Iris pigment epithelial cell (primary cell): ENCODE measurements at places on chromosomes 7 and 10.

- no peak for DNase-seq
Measured at GRCh38 chr7:91752102-91752501, 128.4 kb downstream of the MTERF1 start.

GRCh38 chr7:105297985-105298384 lies 90.7 kb downstream of the SRPK2 start:
- DNase-seq = no peak

DNA sequence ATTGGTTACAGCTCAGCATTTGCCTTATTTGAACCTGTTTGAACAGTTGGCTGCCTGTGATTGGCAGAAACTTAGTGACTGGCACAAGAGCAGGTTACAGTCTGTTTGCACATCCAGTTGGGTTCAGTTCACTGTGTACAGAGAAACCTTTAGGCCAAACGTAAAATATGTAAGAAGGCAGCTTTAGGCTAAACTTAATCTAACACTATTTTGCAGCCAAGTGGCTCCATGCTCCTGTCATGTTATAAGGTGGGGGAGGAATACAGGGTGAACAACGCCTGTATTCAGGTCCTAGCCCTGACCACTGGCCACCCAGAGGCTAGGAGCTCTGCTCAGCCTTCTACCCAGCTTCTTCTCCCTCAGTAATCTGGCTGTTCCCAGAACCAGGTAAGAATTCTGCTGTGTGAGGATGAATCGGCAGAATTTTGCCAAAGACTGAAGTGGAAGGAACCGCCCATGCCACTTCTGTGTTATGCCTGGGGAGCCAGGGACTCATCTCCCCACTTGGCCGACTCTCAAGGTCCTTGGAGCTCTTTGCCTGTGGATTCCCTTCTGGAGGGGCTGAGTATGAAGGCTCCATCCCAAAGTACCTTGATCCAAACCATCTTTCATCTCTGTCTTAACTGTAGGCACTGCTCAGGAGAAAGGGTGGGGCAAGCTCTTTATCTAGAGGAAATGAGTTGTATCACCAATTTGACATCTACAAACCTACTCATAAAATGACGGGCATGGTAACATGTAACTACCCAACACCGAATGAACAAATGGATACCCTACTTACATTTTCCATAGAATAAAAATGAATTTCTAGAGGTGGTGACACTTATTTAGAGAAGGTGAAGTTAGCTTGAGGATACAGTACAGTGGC lies 164.4 kb upstream of the NAMPT start:
- no peak for DNase-seq

GRCh38 chr7:134461916-134462315 lies 3.0 kb upstream of the AKR1B1 start:
- peak; percentile 22 for DNase-seq

GRCh38 chr10:126732308-126732707 lies 61.8 kb upstream of the C10orf90 start:
- DNase-seq = no peak

DNA sequence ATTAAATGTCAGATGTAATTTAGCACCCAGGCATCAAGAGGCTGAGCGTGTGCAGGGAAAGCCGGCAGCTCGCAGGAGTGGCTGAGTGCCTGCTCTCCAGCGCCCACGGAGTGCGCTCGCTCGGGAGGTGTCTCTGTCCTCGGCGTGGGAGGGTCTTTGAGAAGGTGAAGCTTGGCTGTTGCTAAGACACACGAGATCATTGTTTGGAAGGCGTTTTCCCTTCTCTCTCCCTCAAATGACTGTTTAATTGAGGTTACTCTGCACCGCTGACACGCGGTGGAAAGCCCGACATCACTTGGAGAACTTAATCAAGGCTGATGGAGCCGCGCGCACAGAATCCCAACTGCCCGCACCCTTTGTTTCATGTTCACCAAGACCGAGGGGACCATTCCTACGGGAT lies 414.6 kb downstream of the DNAJB6 start:
- no peak for DNase-seq
